RWPE1 (cell line): ENCODE measurements at places on chromosomes 13 and 19.
A peak's percentile ranks its signal among the peaks of the same experiment; 100 is the strongest.

DNA sequence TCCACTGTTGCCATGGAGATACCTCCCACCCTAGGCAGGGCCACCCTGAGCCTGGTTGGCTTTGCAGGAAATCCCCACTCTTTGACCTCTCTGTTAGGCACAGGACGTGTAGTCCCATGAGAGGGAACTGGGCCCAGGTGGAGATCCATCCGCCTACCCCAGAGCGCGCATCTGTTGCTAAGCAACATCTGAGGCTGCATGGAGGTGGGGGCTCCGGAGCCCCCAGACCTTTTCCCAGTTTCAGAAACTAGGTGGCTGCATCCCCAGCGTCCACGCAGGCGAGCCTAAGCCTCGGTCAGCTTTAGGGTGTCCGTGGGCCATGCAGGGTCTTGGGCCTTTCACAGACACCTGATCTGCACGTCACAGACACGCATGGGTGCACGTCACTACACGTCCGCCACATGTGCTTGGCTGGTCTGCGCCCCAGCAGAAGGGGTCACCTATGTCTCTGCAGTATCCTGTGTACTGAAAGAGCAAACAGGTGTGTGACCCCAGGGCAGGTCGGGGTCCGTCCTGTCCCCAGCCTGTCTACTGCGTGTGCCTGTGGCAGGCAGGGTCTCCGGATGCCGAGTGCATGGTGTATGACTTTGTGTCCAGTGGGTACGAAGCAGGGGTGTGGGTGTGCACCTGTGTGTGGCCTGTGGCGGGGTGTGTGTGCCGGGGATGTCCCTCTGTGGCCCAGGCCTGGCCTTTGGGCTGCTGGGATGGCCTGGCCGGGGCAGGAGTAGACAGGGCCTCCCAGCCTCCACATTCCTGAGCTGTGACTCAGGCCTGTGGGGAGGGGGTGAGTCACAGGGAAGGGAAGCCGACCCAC is 4.1 kb upstream of the CIRBP start:
- peak; percentile 81 for DNase-seq

DNA sequence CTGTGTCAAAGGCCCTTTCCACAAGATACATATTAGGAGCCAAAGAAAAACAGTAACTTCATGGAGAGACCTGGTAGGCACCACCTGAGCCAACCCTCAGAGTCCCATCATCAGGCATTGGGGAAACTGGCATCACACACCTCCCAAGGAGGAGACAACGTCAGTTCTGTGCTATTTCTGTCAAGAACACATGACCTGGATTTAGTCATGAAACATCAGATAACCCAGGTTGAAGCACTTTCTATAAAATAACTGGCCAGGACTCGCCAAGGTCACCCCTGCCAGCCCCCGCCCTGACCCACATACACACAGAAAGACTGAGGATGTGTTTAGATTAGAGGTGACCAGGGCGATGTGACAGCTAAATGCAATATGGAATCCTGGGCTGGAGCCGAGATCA is 35.6 kb downstream of the COL4A1 start:
- DNase-seq: no peak

DNA sequence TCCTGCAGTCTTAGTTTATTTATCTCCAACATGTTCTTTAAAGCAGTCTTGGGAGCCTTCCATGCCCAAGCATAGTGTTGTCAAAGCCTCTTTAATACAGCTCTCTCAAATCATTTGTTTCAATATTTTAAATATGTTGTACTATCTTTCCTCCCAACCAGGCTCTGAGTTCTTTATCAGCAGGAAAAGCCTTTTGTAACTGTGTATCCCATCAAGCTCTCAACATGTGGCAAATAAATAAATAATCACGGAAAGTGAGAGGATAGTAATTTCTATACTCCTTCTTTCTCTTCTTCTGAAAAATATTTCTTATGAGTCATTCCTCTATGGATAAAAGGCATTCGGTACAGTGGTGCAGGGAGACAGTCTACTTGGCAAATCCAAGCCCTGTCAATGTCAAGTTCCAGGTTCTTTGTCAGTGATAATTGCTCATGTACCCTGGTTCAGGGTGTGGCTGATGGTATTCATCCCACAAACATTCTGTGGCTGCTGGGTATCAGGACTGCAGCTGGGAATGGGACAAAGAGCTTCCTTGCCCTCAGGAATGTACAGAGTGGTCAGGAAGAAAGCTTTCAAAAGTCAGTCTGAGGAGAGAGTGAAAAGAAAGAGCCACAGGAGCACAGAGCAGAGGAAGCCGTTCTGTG is 384.3 kb downstream of the EFNB2 start:
- peak; percentile 95 for DNase-seq

DNA sequence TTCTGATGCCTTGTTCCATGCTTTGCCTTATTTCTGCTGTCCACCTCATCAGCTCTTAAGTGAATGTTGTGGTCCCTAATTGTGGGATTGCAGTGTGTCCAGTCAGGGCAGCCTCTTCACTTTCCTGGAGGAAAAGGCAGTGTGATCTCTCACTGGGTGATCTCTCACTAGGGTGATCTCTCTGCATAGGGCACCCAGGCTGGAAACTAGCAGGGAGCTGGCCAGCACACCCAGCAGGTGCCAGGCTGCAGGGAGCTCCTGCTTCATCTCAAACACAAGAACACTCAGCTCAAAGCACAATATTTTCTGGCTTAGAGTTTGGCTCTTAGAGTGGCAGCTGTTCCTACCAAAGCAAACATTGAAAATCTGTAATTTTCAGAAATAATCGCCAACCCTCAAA is 36.5 kb upstream of the TSHZ3 start:
- DNase-seq: no peak

DNA sequence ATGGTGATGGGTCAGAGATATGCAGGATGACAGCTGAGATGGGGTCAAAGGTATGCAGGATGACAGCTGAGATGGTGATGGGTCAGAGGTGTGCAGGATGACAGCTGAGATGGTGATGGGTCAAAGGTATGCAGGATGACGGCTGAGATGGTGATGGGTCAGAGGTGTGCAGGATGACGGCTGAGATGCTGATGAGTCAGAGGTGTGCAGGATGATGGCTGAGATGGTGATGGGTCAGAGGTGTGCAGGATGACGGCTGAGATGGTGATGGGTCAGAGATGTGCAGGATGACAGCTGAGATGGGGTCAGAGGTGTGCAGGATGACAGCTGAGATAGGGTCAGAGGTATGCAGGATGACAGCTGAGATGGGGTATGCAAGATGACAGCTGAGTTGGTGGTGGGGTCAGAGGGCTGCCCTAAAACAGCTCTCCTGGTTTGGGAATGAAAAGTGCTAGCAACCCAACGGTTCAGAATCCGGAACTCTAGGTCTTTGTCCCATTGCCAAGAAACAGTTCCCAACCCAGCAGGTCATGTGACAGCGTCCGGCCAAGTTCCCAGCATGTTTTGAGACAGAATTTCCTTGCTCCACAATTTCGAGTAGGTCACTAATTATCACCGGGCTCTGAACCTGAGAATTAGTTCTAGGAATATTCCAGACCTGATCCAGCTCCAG is 3.2 kb downstream of the SELENOW start:
- DNase-seq: no peak
